ENCODE measurements at places on chromosomes 3 and 15. TPM values are rescaled to one million over a fixed set of nuclear protein-coding genes. Genes with fewer than 3 reads are reported as not detected.
A peak's percentile ranks its signal among the peaks of the same experiment; 100 is the strongest.

Gene MORC1
- 0.17 TPM for total RNA-seq

Gene SPATA12
- not detected for total RNA-seq

DNA sequence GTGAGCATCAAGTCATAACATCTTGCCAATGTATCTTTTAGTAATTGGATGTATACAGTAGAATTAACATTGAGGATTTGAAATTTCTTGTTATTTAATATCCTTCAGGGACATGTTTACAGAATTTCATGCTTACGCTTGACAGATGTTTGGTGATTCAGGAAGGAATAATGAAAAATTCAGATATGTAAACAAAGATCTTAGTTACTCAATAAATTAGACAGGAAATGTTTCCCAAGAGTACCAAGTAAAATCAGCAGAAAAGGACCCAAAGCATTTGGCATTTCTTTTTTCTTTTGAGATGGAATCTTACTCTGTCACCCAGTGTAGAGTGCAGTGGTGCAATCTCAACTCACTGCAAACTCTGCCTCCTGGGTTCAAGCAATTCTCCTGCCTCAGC lies 4.7 kb upstream of the COL6A5 start:
- no peak for DNase-seq

DNA sequence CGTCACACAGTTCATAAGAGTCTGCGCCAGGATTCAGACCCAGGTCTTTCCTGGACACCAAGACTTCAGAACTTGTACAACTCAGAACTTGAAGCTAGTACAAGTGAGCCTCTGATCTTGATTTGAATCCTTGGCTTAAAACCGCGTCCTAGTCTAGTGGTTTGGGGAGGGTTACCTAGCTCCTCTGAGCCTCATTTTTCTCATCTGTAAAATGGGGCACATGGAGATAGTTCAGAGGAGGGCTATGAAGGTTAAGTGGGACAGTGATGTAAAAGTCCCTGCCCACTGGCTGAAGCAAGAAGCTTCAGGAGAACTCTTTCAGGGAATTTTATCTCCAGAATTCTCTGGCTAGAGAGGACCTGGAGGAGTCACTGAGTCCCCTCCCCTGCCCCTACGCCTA lies 48.7 kb upstream of the LCTL start:
- no peak for DNase-seq

DNA sequence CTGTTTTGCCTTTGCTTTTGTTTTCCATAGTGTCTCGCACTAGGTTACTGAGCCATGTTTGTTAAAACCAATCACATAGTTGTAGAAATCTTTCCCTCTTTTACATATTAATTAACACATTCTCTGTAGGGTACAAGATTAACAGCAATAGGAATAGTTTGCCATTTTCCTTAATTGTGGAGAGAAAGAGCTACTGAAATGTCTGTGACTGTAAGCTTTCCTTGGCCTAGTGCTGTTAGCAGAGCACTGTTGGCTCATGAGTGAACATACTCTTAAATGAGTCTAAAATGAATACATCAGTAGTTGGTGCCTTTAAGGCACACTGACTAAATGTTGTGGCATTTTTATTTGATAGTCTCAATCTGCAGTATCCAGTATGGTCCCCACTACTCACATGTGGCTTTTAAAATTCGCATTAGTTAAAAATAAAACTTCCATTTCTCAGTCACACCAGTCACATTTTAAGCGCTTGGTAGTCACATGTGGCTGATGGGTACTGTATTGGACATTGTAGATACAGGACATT lies 28.2 kb downstream of the CHD2 start:
- no peak for DNase-seq

DNA sequence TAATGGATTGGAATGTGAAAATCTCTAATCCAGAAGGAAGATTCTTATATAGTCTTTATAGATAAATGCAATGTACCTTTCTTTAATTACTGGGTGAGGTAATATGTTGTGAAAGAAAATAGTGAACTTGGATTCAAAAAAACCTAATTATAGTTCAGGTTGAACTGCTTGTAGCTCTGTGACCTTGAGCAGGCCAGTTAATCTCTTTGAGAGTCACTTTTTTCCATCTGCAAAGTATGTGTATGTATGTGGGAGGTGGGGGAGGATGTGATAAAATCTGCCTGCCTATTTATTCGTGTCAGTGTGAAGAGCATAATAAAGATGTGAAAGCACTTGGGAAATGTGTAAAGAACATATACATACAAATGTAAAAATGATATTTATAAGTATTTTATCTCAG lies 34.4 kb downstream of the GLCE start:
- no peak for DNase-seq

GRCh38 chr15:96176831-96177230 lies 153.7 kb upstream of the NR2F2 start:
- DNase-seq = no peak

Gene ATRIP
- total RNA-seq = 9.7 TPM

DNA sequence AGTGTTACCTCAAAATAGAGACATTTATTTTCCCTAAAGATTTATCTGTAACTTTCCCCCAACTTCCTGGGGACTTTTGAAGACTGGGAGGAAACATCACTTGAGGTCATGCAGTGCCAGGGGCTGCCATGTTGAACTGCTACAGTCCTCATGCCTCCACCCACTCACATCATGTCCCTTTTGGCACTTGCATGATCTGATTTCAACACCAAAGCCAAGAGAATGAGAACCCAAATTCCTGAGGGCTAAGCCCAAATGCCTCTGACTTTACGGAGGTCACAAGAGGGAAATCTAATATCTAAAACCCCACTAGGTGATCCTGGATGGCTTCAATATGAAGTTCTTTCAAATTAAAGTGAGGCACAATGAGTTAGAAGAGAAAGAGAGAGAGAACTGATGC lies 213.1 kb downstream of the NTRK3 start:
- DNase-seq = no peak

DNA sequence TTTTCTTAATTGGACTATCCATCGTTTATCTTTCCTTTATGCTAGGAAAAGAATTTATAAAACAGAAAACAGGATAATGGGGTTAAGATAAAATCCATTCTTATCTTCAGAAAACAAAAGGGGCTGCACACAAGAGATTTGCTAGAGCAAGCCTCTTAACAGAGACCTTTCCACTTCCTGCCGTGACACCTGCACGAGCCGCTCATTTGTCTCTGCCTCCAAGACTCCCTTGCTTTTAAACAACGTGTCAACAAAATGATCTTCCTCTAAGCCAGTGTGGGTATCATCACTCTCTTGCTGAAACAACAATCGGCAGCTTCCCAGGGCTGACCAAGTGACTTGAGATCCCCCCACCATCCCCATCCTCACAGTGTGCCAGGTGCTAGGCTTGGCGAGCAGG lies 33.1 kb downstream of the GABRB3 start:
- no peak for DNase-seq

DNA sequence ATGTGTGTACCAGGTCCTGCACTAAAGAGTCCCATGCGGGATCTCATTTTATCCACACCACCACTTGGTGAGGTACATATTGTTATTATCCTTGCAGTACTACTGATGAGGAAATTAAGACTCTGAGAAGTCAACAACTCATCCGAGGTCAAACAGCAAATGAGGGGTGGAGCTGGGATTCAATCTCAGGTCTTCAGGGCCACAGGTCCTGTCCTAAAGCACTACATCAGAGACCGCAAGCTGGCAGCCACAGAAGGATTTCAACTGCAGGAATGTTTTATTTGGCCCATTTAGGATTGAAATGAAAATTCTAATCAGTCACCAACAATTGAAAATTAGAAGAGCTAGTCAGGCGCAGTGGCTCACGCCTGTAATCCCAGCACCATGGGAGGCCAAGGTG lies 131.4 kb downstream of the ADAMTS17 start:
- no peak for DNase-seq

- DNase-seq = no peak
Measured at GRCh38 chr15:74573987-74574386, 33.0 kb downstream of the ARID3B start.

GRCh38 chr3:98741121-98741716 lies 21.9 kb upstream of the ST3GAL6 start:
- no peak for DNase-seq

Gene FAM174B
- 37.1 TPM for total RNA-seq

Gene HACL1
- 31.3 TPM for total RNA-seq

GRCh38 chr3:83002869-83003445 lies 1241.5 kb upstream of the GBE1 start:
- DNase-seq = no peak

GRCh38 chr3:100159331-100160153 lies 45.2 kb upstream of the FILIP1L start:
- DNase-seq = no peak

GRCh38 chr3:187551416-187551815 lies 118.8 kb downstream of the SST start:
- no peak for DNase-seq

DNA sequence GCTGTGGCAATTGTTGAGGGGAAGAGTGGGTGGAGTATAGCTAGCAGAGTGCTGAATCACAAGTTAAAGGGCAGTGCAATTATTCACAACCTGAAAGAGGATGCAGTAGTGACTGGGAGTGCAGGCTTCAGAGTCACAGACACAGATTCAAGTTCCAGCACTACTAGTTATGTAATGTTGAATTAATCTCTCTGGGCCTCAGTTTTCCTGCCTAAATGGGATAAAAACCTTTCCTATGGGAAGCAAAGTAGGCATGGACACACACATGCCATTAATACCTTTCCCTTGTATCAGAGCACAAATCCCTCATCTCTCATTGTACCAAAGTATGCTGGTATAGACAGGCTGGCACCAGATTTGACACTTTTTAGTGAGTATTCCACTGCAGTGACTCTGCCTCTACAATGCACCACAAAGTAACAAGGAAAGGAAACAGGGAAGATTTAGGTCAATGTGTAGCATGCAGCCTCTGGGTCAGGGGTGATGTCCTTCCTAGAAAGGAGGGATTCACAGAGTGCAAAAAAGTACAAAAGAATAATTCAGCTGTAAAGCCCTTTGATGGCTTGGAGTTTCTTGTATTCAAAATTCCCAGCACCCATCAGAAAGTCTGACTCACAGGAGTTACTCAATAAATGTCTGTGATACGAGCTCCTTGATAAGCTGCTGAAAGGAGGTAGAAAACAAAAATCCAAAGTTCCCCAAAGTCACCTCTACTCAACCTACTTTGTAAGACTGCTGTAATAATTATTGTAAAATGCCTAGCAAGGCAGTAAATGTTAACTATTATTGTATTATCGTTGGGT lies 507.5 kb upstream of the TGFBR2 start:
- no peak for DNase-seq

Gene UBAP1L
- 53.1 TPM for total RNA-seq

Gene LINS1
- 20.4 TPM for total RNA-seq

Gene INKA1
- total RNA-seq = 3.2 TPM

Gene TLR9
- total RNA-seq = not detected

- DNase-seq = no peak
Measured at GRCh38 chr3:190768891-190769290, 93.6 kb downstream of the GMNC start.

- no peak for DNase-seq
Measured at GRCh38 chr3:98359993-98360675, 6.5 kb downstream of the OR5K4 start.

DNA sequence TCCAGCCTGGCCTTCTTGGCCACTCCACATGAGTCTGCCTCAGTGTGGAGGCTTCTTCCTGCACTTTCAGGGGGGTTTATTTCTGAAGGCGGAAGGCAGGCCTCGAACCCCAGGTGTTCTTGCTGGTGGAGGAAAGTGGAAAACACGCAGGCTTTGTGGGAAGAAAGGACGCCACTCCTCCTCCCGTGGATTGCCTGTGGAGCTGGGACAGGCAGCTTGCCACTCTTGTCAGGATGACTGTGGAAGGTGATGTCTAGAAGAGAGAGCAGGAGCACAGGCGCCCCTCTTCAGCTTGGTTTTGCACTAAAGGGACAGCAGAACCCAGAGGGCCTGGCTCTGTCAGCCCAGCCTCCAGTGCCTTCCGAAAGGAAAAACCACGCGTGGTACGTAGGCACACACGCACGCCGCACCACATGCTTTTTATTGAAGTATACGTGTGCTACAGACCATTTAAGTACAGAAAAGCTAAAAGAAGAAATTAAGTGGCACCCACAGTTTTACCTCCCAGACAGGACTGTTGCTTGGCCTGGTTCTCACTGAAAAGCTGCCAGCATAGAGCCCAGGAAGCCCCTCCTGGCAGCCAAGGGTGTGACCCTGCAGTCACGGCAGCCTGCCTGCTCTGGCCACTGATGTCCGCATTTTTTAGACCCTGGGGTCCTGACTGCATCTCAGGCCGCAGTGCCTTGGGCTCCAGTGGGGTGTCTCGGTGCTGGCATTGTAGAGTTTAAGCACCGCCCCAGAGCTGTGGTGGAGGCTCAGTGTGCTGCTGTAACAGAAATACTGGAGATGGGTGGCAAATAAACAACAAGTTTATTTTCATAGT lies 21.6 kb downstream of the KLF13 start:
- DNase-seq = no peak

DNA sequence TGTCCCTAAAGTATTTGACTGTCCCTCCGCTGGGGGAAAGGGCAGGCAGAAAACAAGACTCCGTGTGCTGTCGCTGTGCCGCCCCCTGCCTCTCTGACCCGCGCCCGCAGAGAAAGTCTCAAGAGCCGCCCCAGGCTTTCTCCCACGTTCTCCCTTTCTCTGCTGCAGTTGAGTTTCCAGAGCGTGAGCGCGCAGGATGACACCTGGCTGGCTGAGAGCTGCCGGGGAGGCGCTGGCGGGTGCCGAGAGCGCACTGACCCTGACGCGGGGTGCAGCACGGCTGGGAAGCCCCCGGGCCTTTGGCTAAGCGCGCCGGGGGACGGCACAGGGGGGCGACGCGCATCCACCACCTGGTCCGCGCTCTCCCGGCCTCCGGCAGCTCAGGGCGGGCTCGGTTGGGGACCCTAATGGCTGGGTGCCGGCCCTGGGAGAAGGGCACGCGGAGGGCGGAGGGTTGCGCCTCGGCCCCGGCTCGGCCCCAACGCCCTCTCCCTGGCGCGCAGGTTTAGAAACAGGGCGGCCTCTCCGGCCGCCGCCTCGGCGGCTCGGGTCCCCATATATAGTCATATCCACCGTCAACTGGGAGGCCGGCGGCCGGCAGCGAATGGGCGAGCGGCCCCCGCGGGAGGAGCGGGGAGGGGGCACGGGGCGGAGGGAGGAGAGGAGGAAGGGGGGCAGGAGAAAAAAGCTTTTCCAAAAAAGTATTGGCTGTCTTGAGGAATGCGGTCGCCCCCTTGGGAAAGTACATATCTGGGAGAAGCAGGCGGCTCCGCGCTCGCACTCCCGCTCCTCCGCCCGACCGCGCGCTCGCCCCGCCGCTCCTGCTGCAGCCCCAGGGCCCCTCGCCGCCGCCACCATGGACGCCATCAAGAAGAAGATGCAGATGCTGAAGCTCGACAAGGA lies at the start of gene TPM1:
TSS of gene TPM1 (plus strand) at position 774 of the 903 bp plus-strand sequence. CDS start at position 857, 83 bp downstream.
- DNase-seq = peak; percentile 72

Gene SNX22
- total RNA-seq = 21.4 TPM

Gene CILP
- 0.14 TPM for total RNA-seq

DNA sequence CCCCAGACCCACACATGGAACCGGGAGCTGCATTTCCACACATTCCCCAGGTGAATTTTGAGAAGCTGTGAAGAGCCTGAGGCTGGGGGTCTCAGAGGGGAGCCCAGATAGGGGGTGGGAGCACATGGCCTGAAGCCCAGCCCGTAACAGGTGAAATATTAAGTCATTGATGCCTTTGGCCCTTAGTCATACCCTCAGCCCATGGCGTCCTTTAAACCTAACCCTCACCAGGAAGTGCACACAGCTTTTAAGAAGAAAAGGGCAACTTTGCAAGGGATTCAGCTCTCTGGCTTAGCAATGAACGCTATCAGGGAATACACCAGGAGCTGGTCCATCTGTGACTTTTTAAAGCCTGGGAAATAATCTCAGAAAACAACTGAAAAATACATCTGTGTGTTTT lies 40.6 kb downstream of the WNT7A start:
- DNase-seq = no peak

- DNase-seq = no peak
Measured at GRCh38 chr3:170563712-170564423, 22.0 kb downstream of the SLC7A14 start.
